Stromal cell of bone marrow (primary cell): ENCODE measurements at places on chromosomes 3 and 15.
A peak's percentile ranks its signal among the peaks of the same experiment; 100 is the strongest.

DNA sequence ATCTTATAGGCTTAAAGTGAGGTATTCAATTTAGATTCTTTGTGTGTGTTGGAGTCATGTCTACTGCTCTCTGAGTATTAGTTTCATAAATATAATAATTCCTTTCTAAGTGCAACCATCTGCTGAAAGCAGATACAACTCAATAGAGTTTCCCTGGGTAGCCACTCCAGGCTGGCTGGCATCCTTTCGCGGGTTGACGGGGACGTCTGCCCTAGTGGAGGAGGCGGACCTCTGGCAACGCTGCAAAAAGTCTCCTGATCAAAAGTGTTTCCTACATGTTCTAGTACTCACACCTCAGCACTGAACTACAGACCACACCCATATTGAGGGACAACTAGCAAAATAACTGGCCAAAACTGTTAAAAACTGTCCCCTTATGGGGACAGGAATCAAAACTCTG, 2.5 kb downstream of the MOBP start:
- DNase-seq = no peak

DNA sequence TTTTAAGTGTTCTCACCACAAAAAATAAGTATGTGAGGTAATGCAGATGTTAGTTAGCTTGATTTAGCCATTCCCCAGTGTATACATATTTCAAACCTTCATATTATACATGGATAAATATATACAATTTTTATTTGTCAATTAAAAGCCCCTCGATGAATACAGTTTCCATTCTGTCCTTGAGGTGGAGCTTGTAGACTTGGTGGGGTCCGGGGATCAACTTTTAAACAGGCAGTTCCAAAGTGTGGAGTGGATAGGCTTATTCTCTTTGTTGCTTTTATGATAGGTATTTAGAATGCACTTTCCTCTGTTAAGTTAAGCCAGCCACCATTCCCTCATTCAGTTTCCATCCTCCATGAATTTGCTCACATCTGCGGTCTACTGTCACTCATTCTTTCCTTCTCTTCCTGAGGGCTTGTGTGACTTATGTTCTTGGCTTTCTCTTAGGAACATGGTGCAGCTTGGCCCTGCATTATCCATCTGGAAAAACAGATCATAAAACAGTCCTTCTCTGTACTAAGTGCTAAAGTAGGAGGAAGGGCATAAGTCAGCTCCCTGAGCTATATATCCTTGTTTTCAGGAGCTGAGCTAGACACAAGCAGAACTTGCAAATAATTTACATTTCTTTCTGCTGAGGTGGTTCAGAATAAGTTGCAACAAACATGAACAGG, 149.1 kb downstream of the NFKBIZ start:
- DNase-seq = peak; percentile 45

- no peak for DNase-seq
Observed at GRCh38 chr3:183381179-183381578, 47.2 kb downstream of the MCF2L2 start.

- DNase-seq = no peak
Observed at GRCh38 chr3:79310016-79310415, 457.8 kb downstream of the ROBO1 start.
